NCI-H2171 treated with DMSO at 0.1 percent for 48 hours (cell line): ENCODE measurements at places on chromosomes 7 and 10.

GRCh38 chr10:50929670-50930069 is 44.2 kb upstream of the A1CF start:
- DNase-seq = no peak

DNA sequence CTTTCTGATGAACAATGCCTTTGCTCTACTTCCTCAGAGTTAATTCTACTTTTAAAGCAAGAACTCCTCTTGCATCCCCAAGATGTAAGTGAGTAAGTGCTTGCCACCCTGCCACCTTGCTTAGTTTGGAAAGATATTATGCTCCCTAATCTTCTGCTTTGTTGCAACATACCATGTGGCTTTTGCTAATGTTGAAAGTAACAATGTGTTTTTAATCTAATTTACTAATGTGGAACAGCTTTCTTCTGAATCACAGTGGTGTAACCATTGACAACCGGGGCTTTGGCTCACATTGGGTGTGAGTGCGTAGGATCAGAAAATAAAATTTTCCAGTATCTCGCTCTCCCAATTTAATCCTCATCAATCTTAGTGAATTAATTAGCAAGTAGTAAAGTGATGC is 254.1 kb upstream of the PTER start:
- no peak for DNase-seq

GRCh38 chr7:134847851-134848588 is 68.6 kb downstream of the CALD1 start:
- no peak for DNase-seq

- DNase-seq = peak; percentile 73
Measured at GRCh38 chr7:74587435-74588126, 69.9 kb upstream of the GTF2I start.

- peak; percentile 95 for DNase-seq
Measured at GRCh38 chr7:12729112-12729511, 41.7 kb downstream of the ARL4A start.

- DNase-seq = no peak
Measured at GRCh38 chr7:128940494-128941322, 3.0 kb downstream of the IRF5 start.

GRCh38 chr7:2115760-2116447 is 116.8 kb downstream of the MAD1L1 start:
- DNase-seq = no peak

GRCh38 chr10:73096449-73097304 is at the start of gene P4HA1:
Gene P4HA1, minus strand, starts transcription at chr10:73096866. Its CDS starts 21,983 bp downstream, at chr10:73074883.
- peak; percentile 87 for DNase-seq
